ENCODE measurements at places on chromosomes 2 and 18. TPM values are rescaled to one million over a fixed set of nuclear protein-coding genes. Genes with fewer than 3 reads are reported as not detected.

Gene MDH1B
- 1.4 TPM for total RNA-seq

Gene SLC30A3
- total RNA-seq = 0.68 TPM

DNA sequence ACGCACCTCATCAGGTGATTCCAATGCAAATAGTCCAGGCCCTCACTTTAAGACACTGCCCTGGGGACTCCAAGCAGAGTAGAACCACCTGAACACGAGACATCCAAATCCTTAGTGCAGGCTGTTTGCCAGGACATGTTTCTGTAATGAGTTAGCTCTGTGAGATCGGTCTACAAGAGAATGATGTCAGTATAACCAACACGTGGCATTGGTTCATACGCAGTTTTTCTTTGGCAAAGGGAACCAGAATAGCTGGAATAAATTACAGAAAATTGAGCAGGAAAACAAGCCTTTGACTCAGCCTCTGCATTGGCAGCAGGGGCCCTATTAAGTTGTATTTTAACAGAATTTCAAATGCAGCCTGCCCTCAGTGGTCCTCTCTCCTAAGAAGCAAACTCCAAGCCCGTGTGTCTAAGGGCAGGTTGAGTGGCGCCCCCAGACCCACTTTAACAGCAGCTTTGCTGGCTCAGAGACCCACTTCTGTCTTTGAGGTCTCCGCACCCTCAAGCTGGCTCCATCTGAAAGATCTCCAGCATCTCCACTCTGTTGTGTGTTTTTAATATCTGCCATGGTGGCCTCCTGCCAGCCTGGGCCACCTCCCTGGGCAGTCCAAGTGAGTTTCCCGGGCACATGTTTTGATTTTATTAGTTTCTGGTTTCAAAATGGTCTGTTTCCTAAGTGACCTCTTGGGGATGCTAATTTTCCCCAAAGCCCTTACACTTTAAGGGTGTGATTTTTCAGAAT, 61.3 kb downstream of the ALPK2 start:
- DNase-seq = no peak

GRCh38 chr2:175690113-175690837, 311.8 kb downstream of the LNPK start:
- DNase-seq = peak; percentile 9

DNA sequence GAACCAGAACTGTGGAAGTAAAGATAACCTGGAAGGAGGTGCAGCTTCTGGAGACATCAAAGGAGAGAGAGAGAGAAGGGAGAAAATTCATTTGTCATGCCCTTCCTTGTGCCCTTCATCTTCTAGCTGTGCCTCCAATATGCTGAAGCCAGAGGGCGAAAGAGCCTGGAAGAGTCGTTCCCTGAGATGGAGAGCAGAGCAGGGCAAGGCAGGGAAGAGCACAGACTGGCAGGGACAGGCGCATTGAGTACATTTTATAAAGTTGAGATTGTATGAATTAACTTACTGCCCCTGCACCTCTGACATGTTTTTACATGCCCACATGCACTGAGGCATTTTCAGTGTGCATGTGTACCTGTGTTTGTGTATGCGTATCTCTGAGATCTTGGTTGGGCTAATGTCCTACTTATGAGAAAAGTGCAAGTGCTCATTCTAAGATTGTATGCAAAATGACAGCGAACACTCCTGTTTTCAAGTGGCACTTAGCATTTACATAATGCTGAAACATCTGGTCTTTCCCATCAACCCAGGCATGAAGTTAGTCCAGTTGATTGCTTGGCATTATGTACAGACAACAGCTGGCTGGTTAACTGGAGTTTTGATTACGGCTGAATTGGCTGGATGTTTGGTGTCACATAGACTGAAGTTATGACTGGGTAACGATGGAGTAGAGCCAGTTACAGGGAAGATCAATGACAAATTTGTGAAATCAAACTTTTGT, 23.7 kb upstream of the MMADHC start:
- no peak for DNase-seq

GRCh38 chr2:131004446-131005209, 88.6 kb downstream of the FAM168B start:
- no peak for DNase-seq

DNA sequence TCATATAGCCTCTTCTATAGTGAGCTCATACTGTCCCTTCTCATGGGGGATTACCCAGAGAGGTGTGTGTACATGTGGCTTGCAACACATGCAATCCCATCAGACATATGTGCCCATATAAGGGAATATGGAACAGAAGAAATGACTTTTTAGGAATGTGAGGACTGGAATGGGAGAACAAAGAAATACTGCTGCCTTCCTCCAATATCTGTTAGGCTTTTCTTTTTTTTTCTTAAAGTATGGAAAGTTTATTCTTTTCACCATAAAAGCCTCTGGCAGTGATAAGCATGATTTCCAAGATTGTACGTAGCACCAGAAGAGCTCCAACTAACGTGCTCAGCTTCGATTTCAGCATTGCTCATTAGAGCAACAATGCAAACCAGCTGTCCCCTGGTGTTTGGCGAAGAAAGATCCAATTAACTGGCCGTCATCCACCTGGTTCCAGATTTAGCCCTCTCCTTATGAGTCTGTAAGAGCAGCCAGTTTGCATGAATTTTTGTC, 113.6 kb downstream of the ADCYAP1 start:
- DNase-seq = no peak

DNA sequence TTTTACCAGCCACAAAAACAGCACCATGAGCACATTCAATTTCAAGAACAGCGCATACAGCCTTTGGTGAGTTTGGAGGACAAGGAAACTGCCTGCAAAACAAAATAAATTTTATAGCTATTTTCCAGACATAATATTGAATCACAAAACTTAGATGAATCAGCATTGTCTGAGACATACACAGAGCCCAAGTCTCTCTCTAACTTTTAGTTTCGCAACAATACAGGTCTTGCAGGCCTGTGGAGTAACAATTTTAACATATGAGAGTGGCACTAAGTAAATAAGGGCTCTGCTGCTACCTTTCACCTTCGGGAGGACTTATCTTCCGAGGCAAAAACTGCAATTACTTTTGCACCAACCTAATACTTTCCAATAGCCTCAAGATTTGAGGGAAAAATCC, 56.1 kb upstream of the PEX13 start:
- no peak for DNase-seq

Gene MYOM1
- 1.8 TPM for total RNA-seq

GRCh38 chr2:170771421-170771937, 1.3 kb downstream of the ERICH2 start:
- no peak for DNase-seq

GRCh38 chr18:5295981-5296705, 617 bp upstream of the ZBTB14 start:
- DNase-seq = peak; percentile 88

All from activated naive CD4-positive, alpha-beta T cell treated with anti-CD3 and anti-CD28 coated beads, Interleukin-2, amount 50 U/mL, for 72 hours (primary cell).